ENCODE measurements at places on chromosomes 3 and 15.

DNA sequence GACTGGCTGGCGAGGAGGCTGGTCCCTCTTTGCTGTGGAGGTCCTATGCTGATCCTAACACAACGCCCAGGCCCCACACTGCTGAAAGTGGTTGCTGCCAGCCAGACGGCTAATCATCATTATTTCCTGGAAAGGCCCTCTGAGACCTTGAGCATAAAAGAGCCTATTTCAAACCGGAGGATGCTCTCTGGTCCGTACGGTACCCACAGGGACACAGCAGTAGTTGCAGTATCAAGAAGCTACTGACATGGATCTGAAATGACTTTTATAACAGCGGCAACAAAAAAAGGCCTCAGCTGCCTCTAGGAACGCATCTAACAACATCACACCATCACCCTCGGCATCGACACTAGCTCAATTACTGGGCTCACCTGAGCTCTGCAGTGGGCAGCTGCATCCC is 59.1 kb upstream of the FOXB1 start:
- DNase-seq, result no peak

GRCh38 chr3:120370463-120370862 is 21.3 kb upstream of the LRRC58 start:
- no peak for DNase-seq

GRCh38 chr3:31434819-31435218 is 97.9 kb upstream of the STT3B start:
- no peak for DNase-seq

DNA sequence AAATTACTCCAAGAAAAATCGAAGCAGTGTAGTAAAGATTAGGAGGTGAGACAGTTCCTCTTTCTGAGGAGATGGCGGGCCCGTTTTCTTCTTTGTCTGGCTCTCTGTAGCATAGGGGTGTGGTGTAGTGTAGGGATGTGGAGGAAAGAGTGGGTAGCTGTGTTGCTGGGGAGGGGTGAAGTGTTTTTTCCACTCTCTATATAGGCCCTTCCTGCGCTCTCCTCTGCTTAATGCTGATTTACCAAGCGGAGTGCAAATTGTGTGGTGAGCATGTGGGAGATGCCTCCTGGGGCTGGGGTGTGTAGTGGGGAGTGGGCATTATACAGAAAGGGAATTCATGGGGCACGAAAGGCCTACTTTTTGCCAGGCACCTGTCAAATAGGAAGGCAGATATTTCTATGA is 94.9 kb downstream of the ST6GAL1 start:
- DNase-seq, result peak; percentile 32

DNA sequence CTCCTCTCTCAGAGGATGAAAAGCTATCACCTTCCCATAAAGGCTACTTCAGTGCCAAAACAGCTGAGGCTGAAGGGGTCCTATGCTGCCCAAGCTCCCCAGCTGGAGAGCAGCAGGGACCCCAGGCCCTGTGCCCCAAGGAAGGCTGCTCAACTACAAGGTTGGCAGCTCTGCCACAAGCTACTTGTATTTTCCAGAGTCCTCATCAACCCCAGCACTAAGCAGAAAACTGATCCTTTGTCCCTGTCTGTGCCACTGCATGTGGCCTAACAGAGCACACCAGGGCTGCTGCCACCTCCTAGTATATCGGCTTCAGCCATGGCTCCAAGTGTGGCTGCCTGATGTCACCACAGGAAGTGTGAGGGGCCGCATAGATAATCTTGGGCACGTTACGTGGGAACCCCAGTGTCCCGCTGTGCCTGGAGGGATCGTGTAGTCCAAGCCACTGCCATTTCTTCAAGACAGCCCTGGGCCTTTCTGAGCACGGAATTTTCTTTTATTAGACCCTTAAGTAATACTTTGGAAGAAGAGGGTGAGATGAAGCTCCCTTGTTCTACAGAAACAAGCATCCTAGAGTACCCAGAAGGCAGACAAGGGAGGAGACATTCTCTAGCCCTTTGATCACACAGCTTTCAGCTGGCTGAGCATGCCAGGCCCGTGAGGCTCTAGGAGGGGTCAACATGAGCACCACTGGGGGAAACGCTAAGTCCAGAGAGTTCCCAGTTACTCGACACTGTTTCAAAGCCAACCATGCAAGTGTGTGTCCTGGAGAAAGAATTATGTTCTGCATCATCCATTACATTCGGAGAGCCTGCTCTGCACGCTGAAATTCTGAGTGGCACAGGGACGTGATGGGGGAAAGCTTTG is 60.7 kb downstream of the CAPN7 start:
- DNase-seq, result no peak

DNA sequence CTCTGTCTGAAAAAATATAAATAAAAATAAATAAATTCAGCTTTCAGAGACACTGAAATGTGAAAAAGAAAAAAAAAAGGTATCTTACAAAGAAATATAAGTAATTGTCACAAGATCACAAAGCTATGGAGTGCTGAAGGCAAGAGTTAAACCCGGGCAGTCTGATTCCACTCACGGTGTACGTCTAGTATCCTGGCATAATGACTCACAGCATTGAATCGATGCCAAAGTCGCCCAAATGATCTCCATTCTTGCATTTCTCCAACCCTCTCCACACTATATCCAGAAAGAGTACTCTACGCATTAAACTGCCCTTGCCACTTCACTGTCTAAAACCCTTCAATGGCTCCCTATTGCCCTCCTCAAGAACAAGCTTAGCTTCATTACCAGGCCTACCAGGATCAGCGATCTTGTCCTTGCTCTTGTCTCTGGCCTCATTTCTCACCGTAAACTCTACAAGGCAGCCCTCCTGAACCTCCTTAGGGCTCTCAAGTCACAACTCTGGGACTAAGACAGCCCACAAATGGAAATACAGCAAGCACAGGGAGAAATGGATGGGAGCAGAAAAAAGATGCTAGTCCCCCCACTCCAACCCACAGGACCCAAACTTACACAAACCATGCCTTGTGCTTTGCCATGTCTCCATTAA is 7.7 kb downstream of the SUCLG2 start:
- DNase-seq, result no peak

- DNase-seq, result no peak
Measured at GRCh38 chr3:10240799-10241198, 7.5 kb upstream of the TATDN2 start.

DNA sequence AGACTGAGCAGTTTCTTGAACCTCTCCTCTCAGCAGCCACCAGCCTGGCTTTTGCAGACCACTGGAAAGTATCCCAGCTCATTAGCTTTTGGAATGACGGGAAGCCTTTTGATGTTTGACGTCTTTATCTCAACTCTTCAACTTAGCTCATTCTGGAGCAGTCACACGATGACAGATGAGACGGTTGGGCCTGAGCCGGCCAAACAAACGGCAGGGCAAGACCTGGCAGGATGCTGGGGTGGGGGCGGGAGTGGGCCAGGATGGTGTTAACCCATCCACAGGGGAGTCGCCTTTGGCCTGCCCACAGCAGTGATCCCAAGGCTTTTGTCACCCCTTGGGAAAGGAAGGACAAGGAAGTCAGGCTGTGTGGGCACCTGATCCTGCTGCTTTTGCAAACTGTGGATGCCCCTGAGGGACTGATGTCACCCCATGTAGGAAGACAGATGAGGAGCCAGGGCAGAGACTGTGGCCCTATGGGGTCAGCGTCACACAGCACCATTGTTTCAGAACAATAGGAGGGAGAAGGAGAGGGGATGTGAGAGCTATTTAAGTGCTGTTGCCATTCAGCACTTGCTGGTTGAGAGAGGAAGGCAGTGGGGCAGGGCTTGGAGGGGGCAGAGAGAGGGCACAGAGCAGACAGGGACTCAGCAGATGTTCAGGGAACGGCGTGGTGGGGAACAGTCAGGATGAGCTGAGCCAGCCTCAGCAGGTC is 121.9 kb upstream of the CTDSPL start:
- no peak for DNase-seq

DNA sequence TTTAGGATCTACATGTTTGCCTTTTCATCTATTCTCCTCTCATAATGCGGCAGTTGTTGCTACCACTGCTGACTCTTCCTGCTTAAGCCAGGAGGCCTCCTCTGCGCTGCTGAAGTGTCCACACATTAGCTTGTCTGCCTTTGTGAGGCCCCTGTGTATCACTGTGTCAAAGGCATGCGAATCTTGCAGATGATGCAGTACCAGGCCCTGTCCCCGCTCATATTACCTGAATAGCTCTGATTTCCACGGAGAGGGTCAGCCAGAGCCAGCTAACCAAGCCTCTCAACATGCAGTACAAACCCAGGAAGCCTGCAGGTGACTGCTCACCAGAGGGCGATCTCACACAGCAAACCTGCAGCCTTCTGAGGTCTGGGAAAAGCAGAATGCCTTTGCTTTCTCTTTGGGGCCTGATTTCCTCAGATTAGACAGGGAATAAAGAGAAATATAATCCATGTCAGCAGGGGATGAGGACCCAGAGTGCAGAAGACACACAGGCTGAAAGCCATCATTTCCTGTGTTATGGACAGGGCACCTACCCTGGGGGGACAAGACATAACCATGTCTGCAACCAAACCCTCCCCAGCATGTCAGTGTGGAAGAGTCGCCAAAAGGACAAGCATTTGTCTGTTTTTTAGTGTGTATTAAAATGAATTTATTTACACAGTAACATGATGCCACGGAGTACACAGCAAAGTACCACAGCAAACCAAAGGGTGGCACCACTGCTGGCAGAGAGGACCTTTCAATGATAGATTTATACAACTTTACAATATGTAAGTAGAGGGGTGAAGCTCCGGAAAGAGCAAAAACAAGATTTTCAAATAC is 36.8 kb upstream of the TSPAN3 start:
- peak; percentile 17 for DNase-seq

GRCh38 chr15:100529556-100529955 is 806 bp upstream of the CERS3 start:
- DNase-seq, result no peak

- DNase-seq, result peak; percentile 82
Measured at GRCh38 chr3:150727653-150728502, 24.2 kb upstream of the ERICH6 start.

DNA sequence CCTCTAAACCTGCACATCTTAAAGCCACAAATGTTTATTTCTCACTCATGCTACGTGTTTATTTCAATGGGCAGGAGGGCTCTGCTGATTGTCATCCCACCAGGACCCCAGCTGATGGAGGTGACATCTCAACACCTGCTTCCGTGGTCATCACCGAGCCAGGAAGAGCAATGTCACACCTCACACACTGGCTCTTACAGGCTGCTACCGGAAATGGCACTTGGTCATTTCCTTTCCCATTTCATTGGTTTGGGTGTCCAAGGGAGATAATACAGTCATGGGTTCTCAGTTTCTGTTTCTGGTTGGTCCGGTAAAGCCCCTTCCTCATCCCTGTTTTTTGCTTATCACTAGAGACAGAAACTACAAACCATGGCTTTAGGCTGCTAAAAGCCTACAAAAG is 41.9 kb downstream of the ABHD2 start:
- no peak for DNase-seq

DNA sequence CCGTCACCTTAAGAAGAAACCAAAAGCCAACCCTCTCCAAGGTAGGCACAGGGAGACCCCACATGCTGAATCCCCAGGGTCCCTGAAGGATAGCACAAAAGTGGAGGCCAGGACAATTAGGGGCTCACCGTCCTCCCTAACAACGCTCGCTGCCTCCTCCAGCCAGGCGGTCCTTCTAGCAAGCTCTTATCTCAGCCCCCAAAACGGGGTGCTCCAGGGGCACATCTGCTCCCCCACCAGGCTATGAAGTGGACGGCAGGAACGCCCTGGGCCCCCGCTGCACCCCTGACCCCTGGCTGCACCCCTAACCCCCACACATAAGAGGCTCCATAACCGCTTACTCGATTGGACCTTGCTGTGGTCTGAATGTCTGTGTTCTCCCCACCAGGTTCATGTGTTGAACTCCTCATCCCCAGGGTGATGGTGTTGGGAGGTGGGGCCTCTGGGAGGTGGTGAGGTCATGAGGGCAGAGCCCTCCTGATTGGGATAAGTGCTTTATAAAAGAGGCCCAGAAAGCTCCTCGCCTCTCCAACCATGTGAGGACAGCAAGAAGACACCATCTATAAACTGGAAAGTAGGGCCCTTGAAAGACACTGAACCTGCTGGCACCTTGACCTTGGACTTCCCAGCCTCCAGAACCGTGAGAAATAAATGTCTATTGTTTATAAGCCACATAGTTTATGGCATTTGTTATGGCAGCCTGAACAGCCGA is 153.3 kb downstream of the NUP210 start:
- DNase-seq, result no peak

DNA sequence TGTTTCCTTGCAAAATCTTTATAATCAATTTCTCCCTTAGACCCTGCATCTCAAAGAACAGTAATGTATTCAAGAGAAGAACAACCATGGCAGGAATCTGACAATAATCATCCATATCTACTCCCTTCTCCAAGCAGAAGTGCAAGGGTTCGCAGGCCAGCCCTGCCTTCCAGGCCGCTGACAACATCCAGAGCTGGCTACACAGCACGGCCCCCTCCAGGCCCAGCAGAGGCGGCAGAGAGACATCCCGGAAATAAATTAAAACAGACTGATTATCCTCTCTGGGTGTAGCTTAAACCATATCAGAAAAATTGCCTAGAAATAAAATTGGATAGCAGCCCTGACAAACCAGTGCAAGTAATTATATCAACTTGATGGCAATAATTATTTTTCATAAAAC is 223.3 kb downstream of the FAM43A start:
- no peak for DNase-seq

DNA sequence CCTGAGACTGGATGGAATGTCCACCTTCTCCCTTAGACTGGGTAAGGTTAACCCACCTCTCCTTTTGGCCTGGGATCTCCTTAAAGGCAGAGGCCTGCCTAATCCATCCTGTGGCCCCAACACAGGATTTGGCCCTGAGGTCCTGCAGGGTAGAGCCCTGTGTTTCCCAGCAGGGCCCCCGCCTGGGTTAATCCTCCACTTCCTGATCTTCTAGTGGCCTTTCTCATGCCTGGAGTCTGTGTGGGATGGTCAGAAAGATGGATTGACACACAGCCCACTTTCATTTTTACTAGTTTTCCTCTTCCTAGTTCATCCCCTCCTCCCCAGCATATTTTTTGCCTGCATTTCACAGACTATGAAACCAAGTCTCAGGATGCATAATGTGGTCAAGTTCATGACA is 48.9 kb upstream of the SLC6A6 start:
- no peak for DNase-seq

- DNase-seq, result peak; percentile 1
Measured at GRCh38 chr15:45744236-45744589, 109.4 kb downstream of the SQOR start.

DNA sequence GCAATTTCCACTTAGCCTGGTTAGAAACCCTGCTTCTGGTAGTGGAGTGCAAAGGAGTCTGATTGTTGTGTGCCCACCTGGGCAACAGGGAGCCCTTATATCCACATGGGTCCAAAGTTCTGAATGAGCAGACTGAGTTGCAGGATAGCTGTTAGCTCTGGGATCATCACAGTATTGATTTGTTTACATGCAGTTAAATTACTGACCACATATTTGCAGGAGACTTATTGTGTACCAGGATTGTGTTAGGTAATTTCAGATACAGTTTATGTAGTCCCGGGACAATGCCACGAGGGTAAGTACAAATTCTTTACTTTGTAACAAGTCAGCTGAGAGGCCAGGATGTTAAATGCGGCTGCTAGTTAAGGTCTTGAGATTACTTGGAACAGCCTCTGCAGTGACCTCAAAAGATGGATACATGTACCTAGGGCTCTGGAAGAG is 18.8 kb downstream of the ARHGEF26 start:
- no peak for DNase-seq

GRCh38 chr3:157116017-157116416 is 43.9 kb downstream of the CCNL1 start:
- DNase-seq, result no peak
